ENCODE measurements at places on chromosomes 12 and 14.

DNA sequence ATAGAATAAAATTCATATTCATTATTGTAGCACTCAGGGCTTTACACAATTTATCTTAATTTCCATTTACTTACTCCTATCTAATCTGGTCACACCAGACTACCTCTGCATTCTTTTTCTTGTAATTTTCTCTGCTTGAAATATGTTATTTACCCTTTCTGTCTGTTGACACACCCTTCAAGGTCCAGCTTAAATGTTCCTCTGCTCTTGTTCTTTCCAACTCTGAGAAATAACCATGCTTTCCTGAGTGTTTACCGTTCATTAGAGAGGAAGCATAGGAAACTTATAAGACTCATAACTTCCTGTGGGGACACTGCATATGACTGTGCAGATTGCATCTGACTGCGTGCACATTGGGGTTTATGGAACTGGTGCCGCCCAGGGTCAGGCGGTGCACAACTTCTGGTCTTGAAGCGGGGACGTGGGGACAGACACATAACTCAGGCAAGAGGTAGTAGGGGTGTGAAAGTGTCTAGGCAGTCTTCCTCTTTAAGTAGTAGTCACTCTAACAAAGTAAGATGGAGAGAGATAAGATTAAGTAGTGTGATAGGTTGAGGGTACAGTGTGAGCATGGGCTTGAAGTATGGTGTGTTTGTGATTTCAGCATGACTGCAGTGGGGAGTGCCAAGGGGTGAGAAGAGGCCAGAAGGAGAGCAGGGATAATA lies 42.6 kb upstream of the FOXJ2 start:
- no peak for DNase-seq

DNA sequence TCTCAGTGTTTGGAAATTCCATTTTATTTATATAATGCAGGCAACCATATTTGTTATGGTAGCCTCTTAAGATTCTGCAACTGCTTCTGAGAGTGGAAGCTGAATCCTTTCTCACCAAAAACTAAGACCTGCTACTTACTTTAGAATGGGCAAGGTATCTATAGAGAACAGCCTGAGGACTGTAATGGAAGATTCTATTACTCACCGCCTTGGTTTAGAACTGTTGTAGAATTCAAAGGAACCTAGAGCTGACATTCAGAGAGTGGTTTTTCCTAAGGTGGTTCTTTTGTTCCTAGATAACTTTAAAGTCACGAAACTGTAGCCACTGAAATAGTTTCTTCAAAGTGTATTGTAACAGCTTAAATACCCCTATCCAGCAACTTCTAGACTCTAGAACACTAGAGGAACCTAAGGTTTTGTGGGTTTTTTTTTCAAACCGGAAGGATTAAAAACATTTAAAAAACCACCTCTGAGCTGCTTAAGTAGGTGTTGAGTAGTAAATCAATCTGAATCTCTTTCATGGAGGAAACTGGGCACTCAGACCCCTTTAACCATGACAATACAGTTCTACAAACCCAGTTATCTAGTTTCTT lies 4.2 kb downstream of the TDP1 start:
- no peak for DNase-seq

DNA sequence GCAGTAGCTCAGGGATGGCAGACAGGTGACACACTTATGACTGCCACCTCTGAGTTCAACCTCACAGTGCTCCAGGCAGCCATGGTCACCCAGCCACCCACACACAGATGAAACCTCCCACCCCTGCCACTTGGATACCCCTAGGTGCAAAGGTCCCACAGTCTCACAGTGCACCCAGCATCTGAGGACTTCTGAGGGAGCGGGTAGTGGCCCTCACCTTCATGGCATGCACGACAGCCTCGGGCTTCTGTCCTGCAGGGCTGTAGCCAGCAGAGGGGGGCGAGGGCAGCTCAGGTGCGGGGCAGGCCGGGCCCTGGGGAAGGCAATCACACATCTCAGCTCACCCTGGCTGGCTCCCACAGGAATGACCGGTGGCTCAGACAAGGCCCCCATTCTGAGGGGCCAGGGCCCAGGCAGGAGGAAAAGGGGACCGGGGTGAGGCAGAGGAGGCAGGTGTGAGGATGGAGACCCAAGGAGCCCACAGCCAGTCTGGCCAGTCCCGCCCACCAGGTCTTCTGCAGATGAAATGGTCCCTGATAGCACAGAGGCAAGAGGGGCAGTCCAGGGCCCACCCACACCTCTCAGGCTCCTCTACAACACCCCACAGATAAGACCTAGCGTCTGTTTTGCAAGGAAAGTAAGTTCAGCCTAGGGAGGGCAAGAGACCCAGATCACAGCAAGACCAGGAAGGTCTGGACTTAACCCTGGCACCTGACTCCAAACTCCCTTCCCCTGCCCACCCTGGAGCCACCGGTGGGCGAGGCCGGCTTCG lies 35.8 kb downstream of the CCNK start:
- DNase-seq, result no peak

GRCh38 chr14:75993567-75994041 lies 8.0 kb downstream of the IFT43 start:
- no peak for DNase-seq

DNA sequence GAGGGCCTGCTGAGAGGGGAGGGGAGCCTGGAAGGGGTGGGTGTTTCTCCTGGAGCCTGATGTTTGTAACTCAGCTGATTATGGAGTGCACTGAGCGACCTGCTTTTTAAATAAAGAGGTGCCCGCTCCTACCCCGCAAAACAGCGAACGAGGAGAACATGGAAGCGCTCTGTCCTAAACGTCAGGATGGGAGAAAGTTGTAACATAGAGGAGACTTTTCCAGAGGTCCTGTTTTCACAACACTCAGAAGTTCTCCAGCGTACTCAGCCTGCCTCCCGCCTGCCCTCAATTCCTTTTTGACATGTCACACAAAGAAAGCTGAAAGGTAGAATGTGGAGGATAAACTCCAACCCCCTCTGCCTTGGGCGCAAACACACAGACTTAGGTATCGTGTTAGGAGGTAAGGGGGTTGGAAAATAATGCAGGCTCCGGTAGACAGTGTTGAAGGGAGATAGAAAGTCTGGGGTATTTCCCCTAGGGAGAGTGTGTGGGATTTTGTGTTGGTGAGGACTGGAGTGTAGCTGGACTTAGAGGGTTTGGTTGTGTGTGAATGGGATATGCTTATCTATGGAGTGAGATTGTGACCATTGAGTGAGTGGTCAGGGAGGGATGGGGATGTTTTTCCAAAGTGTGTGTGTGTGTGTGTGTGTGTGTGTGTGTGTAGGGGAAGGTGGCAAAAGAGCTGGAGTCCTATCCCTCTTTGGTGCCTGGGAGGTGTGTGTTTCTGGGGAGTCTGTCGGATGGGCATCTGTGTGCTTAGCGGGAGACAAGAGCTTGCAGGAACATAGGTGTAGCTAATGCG lies 2.1 kb downstream of the NTF3 start:
- DNase-seq, result no peak

DNA sequence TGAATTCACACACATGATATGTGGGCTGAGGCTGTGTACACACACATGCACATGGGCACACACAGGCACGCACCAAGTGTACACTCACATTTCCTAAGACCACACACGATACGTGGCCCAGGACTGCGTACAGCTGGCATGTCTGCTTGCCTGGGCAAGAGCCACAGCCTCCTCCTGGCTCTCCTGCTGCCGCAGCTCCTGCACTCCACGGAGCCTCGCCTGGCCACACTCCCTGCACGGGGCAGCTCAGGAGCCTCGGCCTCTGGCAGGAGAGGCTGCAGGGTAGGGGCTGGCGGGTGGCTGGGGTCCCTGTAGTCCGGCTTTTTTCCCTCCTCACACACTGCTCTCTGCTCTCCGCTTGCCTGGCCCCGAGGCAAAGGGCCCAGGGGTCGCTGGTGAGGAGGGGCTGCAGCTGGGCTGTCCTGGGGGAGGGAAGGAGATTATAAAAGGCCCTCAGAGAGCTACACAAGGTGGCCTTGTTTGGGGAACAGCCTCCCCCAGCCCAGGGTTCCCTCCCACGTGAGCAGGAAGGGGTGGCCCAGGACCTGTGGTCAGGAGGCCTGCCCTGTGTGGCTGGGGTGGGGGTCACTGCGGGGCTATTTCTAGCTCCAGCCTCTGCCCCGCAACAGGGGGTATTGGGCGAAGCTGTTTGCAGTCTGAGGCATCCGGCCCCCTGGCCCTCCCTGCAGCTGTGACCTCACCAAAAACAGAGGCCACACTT lies 89.0 kb upstream of the SFSWAP start:
- DNase-seq, result peak; percentile 94

- no peak for DNase-seq
Observed at GRCh38 chr14:22547313-22547947, 41.6 kb downstream of the DAD1 start.

DNA sequence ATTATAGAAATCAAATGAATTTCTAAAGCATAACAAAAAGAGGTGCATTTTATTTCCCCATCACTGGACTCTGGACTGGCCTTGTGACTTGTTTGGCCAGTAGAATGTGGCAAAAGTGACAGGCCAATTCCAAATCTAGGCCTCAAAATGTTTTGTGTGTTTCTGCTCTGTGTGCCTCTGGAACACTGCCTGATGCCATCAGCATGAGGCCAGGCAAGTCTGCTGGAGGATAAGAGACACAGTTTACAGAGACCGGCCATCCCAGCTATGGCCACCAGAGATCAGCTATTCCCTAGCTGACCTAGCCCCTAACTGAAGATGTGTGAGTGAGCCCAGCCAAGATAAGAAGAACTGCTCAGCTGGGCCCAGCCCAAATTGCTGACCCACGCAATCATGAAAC lies 32.9 kb downstream of the ASCL1 start:
- no peak for DNase-seq

GRCh38 chr14:86088156-86088555 lies 558.2 kb downstream of the FLRT2 start:
- DNase-seq, result no peak

GRCh38 chr12:106032623-106032925 lies 106.2 kb downstream of the NUAK1 start:
- no peak for DNase-seq

DNA sequence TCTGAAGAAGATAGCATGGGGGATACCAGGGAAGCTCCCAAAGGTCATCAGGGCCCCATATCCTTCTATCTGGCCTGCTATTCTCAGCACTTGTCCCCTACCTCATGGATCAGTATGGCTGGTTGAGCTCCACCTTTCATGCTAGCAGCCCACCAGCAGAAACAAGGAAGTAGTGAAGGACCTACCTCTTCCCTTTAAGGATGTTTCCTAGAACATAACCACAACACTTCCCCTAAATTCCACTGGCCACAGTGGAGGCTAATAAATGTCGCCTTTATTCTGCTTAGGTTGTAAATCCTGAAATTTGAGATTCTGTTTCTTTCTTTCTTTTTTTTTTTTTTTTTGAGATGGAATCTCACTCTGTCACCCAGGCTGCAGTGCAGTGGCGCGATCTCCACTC lies 128.6 kb upstream of the PARP11 start:
- no peak for DNase-seq
